M059J (cell line): ENCODE measurements at places on chromosomes 5 and 9.

DNA sequence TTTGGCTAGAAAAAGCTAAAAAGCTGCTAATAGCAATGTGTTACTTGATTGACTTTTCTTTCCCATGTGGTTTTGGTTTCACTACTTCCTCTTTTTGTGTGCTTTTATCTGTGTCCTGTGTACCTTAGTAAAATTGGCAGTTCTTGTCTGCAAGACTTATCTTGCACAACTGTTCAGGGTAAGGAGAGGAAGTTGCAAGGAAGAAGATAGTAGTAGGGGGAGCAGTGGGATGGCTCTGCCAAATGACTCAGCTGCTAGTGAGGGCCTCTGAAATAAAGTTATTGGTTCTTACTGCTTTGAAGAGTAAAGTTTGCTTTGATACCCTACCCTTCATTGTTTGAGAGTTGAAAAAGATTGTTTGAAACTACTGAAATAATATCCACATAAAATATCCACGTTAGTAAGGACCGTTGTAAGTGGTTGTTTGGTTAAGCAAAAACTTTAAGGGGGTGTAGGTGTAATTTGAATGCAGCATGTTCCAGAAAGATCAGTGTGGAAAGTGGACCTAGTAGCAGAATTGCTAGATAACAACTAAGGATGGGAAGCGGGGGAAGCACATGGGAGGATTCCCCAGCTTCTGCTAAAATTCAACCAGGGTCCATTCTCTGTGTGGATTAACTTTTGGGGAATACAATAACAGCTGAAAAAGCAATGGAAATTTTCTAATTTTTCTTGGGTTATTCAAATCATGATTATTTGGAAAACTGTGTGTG is 123.5 kb downstream of the SCAMP1 start:
- no peak for DNase-seq

GRCh38 chr5:171606414-171607024 is 179.1 kb upstream of the SMIM23 start:
- no peak for DNase-seq

DNA sequence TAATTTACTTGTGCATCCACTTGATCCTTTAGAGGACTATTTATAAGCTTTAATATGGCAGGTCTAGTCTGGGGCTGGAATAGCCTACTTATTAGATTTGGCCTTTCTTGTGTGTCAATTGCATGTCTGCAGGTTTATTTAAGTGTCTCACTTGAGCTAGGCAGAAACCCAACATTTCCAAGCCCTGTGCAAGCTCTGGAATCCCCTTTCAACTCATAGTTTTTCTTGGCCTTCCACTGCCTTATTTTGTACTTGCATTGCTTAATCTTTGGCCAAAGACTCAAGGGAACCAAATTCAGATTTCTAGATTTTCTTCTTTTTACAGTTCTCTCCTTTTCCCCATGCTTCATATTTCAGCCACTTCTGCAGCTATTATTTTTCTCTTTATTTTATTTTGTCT is 102.4 kb upstream of the RFX3 start:
- no peak for DNase-seq

DNA sequence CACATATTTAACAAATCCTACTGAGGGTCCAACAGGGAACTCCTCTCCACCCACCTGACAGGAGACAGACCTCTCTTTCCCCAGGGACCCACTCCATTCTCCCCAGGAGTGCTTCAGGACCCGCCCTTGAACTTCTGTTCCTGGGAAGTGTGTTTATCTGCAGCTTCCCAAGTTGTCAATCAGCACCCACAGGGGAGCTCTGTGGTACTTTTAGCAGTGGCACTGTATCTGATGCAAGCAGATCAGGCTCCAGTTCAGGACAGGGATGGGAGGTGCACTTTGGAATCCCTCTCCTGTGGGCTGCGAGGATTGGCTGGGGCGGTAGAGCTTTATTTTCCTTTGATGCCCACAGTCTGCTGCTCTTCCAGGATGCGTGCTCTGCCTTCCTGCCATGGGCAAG is 8.7 kb downstream of the GALNT10 start:
- peak; percentile 27 for DNase-seq

DNA sequence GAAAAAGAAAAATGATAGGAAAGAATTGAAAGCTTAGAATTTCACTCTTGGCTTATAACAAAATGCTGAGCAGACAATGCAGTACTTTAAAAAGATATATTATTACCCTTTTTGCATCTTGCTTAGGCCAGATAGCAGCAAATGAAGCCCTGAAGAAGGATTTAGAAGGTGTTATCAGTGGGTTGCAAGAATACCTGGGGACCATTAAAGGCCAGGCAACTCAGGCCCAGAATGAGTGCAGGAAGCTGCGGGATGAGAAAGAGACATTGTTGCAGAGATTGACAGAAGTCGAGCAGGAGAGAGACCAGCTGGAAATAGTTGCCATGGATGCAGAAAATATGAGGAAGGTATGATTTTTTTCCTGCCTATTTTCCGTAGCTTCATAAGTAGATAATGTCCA is 50.8 kb downstream of the CNTRL start:
- DNase-seq, result no peak

GRCh38 chr5:176748967-176749935 is 61.1 kb upstream of the UNC5A start:
- DNase-seq, result no peak

DNA sequence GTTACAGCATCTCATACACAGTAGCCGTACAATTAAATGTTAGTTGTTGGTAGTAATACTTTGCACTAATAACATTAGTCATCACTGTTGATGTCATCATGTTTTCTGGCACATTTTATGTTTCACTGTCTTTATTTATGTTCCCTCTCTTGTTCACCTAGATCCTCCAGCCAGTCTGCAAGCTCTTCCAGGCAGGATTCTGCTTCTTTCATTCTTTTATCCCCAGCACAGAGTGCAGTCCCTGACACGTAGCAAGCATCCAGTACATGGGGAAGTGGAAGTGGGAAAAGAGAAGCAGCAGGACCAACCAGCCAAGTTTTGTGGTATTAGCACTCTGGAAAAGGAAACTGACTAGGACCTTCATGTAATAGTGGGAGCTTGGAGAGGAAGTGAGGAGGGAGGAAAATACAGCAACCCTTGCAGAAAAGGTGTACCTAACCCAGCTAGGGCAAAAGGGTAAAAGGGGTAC is 89.7 kb upstream of the SLC44A1 start:
- peak; percentile 78 for DNase-seq

DNA sequence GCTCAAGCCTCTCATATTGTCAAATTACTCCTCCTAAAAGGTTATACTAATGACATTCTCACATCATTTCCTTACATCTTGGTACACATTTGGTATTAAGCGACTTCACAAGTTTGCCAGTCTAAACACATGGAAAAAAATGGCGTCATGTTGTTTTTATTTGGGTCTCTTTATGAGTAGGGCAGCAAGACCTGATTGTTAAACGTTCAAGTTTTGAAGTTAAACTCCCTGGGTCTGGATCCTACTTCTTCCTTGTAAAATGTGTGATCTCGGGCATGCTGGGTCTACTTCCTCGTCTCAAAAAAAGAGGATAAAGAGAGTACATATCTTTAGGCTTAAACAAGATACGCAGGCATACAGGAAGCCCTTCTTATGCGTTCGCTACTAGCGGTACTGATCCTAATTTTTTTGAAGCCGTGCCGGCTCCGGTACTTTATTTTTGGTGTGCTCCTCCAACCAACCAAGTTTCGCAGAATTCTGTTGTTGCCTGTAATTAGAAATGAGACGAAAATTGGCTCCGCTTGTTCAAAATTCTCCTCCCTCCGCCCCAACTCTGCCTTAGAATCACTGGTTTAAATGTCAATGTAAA is 596 bp upstream of the CDC37L1 start:
- peak; percentile 40 for DNase-seq

- no peak for DNase-seq
Observed at GRCh38 chr5:1743061-1743768, 56.4 kb downstream of the MRPL36 start.

DNA sequence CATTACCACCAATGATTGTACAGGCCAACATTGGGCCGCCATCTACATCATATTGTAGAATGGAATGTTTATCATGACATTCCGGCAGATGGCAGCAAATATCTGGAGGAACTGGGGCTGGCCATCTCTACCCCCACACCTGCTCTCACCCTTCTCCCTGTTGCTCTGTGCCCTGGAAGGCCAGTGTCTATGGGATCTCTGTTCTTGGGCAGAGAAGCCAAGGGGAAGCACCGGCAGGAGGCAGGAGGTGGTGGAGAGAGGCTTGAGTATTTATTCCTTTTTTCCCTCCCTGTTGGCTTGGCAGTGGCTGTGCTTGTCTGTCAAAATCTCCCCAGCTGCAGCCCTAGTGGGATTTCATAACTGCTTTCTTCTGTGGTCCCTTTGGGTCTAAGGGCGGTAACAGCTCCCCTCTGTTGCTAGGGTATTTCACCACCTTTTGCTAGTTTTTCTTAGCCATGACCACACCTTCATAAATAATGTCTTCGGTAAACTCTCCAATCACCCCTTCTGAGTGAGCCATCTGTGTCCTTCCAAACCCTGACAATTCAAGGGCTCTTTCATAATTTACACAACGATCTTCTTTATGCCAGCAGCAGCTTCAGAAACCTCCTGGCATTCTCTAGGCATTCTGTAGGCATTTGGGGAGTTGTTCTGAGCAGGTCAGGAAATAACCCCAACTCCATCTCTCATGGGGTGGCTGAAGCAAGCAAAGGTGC is 225.8 kb downstream of the MELK start:
- DNase-seq, result peak; percentile 42

DNA sequence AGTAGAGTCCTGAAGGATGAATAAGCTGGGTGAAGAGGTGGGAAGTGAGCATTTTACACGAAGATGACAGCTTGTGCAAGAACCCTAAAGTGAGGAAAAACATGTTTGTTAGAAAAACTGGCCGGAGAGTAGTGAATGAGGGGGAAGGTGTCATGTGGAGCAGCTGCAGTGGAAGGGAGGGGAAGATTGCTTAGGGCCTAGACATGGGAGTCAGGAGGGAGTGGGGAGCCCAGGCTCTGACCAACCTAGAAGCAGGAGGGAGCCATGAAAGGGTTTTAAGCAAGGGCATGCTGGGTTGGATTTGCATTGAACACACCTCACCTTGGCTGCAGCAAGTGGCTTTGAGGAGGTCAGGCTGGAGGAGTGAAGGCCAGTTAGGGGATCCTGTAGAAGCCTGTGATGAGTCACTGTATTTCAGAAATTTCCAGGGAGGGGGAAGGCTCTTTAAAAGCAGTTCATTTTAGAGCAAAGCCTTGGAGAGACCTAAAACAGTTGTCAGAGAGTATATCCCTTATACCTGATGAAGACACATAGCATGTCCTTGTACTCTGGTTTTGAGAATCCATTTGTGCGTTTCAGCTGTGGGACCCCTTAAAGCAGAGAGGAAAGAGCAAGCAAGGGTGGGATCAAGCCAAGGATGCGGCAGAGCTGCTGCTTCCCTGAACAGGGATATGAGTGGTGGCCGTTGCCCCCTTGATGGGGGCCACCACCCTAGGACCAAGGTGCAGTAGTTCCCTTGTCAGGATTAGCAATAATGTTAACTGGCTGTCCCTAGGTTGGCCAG is 45.4 kb downstream of the ANGPTL2 start:
- DNase-seq, result peak; percentile 19

GRCh38 chr9:23541976-23542375 is 284.1 kb downstream of the ELAVL2 start:
- peak; percentile 21 for DNase-seq

- DNase-seq, result no peak
Observed at GRCh38 chr5:72654231-72654630, 147.0 kb upstream of the ZNF366 start.

DNA sequence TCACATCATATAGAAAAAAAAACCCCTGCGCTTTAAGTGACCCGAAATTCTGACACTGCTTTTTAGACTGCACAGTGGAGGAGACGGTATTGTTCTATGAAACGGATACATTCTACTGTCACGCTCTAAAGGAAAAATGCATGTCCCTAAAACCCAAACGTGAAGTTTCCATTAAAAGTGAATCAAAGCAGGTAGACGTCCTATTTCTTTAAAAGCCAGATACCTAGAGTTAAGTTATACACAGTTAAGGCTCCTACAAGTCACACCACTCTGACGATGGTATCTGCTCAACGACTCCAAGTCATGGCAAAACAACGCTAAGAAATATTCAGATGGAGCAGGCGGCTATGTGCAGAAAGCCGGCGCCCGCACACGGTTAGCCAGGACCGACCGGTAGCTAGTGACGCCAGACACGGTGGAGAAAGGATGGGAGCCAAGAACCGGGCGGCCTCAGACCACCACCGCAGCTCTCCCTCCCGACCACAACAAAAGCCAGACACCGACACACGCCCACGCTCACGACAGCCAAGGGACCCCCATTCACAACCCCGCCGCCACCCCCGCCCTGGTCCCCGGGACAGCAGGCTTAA is 734 bp downstream of the SKP1 start:
- peak; percentile 39 for DNase-seq

- DNase-seq, result no peak
Observed at GRCh38 chr5:154109416-154110106, 70.8 kb downstream of the MFAP3 start.

- peak; percentile 27 for DNase-seq
Observed at GRCh38 chr5:92945605-92946097, 635.4 kb downstream of the NR2F1-AS1 start.

- peak; percentile 18 for DNase-seq
Observed at GRCh38 chr5:15117688-15118087, 246.1 kb upstream of the ANKH start.

- DNase-seq, result no peak
Observed at GRCh38 chr9:133882849-133883755, 109.0 kb downstream of the VAV2 start.

GRCh38 chr9:21766096-21766495 is 36.3 kb upstream of the MTAP start:
- no peak for DNase-seq

GRCh38 chr5:115480271-115480670 is 64.3 kb downstream of the FEM1C start:
- DNase-seq, result no peak

DNA sequence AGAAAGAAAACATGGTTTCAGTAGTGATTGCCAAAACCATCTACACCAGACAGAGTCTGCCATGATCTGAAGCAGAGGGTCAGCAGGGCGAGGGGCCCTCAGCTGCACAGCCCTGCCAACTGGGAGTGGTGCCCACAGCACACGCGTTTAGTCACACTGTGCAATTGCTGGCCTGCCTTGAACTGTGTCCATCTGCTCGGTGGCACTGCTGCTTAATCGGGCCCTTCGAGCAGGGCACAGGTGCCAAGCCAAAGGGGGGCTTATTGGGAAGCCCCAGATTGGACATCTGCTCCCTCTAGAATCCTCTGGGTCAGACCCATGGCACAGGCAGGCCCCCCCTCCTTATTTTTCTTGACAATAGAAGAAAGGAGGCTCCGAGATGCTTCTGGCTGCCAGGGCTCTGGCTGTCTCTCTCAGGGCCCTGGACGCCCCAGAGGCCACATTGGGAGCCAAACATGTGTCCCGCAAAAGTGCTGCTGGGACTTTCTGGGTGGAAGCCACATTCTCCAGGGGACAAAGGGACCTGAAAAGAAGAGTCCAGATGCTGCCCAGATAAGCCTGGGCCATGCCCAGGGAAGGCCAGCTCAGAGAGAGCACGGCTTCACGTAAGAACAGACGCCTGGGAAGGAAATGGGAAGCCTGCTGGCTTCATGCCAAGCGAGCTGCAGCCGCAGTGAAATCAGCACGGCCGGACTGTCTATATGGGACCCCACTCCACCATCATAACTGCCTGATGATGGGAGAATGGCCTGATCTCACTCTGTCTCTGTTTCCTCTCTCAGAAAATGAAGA is 349.2 kb downstream of the GADD45G start:
- DNase-seq, result no peak

GRCh38 chr5:146877783-146878475 is 628 bp downstream of the PPP2R2B start:
- DNase-seq, result peak; percentile 28
